Right atrium auricular region (tissue), 2 donors: ENCODE measurements at places on chromosomes 7 and 10. TPM values are rescaled to one million over a fixed set of nuclear protein-coding genes. Genes with fewer than 3 reads are reported as not detected.
A peak's percentile ranks its signal among the peaks of the same experiment; 100 is the strongest.

GRCh38 chr10:21497177-21497807 lies 28.2 kb downstream of the SKIDA1 start:
- peak; percentile 94 for DNase-seq

- DNase-seq = no peak
These were observed 83.3 kb downstream of the RNLS start for GRCh38 chr10:88499569-88500470.

DNA sequence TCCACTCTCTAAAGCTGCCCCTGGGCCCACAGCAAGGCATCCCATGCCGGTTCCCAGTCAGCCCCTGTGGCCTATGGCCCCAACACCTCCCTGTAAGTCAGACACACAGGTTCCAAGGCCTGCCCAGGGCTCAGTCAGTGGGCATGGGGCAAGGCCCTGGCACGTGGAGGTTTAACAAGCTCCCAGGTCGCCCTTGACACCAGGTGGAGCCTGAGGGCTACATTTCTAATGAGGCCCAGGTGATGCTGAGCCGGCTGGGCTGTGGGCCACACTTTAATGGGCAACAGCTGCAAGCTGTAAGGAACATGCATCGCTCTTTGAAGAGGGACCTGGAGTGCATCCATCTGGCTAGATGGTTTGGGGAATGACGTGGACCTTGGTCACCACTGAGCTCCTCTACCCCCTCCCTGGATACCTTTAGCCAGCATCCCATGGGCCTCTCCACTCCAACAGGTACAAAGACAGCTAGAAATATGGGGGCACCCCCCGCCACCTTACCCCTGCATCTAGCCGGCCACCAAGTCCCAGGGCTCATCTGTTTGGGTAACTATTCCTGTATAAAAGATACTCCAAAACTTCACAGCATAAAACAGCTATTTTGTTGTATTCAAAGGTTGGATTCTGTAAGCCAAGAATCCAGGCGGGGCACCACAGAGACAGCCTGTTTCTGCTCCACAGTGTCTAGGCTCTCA lies 122.5 kb downstream of the OAT start:
- no peak for DNase-seq

DNA sequence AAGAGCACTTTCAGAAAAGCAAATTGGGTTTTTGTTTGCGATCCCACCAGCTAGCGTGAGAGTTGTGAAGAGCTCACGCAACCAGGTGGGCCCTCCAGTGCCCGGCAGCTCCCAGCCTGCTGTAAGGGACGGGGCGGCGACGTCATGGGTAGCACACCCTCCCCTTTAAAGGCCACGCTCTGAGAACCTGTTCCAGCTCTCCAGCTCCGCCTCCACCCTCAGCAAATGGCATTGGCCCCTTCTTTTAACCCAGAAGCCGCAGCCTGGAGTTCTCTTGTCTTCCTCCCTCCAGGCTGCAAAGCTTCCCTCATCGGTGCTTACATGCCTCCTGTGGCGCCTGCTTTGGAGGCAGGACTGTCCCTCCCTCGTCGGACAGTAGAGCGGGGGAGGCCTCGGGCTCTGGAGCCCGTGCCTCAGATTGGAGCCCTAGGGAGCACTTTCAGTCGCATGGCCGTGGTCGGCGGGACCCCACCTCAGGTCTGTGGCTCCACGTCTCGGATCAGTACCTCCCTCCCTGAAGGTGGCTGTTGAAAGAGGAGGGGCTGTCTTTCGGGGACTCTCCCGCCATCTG lies 32.9 kb downstream of the WIPI2 start:
- no peak for DNase-seq

DNA sequence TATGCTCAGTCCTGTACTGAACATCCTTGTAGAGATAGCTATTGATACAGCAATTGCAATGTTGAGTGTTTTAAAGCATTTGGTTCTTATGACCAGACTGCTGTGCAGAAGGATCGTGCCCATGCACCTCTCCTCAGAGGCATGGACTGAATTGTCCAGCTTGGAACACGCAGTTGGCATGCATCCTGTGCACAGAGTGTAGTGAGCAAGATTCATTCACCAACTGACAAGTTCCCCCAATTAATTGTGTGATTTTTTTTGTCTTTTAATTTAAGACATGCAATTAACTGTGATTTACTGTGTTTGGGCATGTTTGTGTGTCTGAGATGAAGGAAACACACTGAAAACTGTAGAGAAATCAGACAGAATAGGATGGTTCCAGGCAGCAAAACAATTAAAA lies 323.7 kb downstream of the CDK14 start:
- DNase-seq = no peak

GRCh38 chr10:7410862-7411670 lies at the start of gene SFMBT2:
TSS of gene SFMBT2 (minus strand) at chr10:7411034. CDS start at chr10:7381898, 29,136 bp downstream.
- DNase-seq = no peak

DNA sequence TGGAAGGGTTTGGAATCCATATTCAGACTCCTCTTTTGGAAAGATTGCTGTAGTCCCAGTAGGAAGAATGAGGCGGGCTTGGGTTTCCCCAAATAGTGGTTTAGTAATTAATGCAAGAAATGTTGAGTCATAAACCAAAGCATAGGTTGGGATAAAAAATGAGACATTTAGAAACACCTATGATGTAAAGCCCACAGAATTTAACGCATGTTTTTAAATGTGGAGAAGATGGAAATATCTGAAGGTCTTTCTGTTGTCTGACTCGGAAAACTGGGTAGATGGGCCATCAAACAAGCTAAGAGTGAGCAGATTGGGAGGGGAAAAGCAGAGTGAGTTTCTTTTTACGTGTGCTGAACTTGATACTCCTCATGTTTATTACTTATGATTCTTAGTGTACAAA lies 62.2 kb downstream of the LANCL2 start:
- DNase-seq = no peak

Gene TMEM72
- total RNA-seq = not detected
